Muscle of leg (tissue), 16 donors: ENCODE measurements at places on chromosomes 3 and 15. TPM values are rescaled to one million over a fixed set of nuclear protein-coding genes. Genes with fewer than 3 reads are reported as not detected.

Gene IQCH
- 1.6 TPM for total RNA-seq

Gene UBA7
- 23.3 TPM for total RNA-seq

Gene CCDC39
- total RNA-seq = not detected

Gene GPR160
- total RNA-seq = 1.2 TPM

Gene AGBL1
- 18.1 TPM for total RNA-seq

Gene PCLAF
- 17.3 TPM for total RNA-seq

Gene BLOC1S6
- 49.3 TPM for total RNA-seq

- no peak overlapping the region for H3K4me3 ChIP-seq
- H3K4me1 ChIP-seq = no peaks in the 10 kb centered on the region
- DNase-seq = no peak
- no peaks in the 10 kb centered on the region for H3K36me3 ChIP-seq
- no peaks in the 10 kb centered on the region for H3K27me3 ChIP-seq
- no peak overlapping the region for H3K27ac ChIP-seq
Observed at GRCh38 chr3:107372506-107372905, 4.7 kb upstream of the CCDC54 start.

DNA sequence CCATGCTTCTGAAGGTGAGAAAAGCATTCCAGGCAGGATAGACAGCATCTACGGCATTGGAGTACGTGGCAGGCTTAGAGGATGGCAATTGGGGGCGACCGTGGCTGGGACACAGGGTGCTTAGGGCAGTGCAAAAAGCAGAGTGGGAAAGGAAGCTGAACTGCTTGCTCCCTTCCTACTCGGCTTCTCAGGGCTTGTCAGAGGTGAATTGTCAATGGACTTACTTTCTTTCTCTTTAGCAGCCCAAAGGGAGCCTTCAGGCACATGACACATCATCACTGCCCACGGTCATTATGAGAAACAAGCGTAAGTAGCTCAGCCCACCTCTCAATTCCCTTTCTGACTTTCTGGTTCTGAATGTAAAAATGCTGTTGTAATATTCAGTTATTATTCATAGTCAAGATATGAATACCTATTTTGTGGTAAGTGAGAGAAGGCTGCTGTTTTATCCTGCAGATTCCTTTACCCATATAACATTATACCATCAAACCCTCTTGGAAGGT is 84.3 kb downstream of the KLHL25 start:
- peaks cover 22% of the 10 kb centered on the region for H3K4me1 ChIP-seq
- DNase-seq = no peak
- H3K27ac ChIP-seq = no peak overlapping the region
- peaks cover 28% of the 10 kb centered on the region for H3K36me3 ChIP-seq

GRCh38 chr3:28727307-28727706 is 378.7 kb upstream of the AZI2 start:
- no peak overlapping the region for H3K27ac ChIP-seq
- H3K4me1 ChIP-seq = no peaks in the 10 kb centered on the region
- H3K4me3 ChIP-seq = no peak overlapping the region
- H3K36me3 ChIP-seq = no peaks in the 10 kb centered on the region

DNA sequence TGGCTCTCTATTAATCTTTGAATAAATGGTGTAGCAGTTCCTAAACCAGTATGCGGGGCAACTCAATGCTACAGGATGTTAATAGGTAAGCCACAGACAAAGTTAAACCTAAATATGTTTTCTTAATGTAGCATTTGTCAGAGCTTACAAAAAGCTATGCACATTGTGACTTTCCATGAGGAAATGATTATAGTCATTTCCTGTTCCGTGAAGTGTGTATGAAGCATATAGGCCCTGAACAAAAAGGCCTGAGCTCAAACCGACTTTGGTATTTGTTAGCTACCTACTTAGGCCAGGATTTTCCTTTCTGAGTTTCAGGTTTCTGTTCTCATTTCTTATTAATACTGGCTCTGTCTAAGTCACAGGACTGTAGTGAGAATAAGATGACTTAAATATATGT is 14.2 kb downstream of the ZNF80 start:
- no peaks in the 10 kb centered on the region for H3K36me3 ChIP-seq
- DNase-seq = peak; percentile 15
- H3K27ac ChIP-seq = no peak overlapping the region
- H3K27me3 ChIP-seq = no peaks in the 10 kb centered on the region

- no peak overlapping the region for H3K27ac ChIP-seq
- no peaks in the 10 kb centered on the region for H3K36me3 ChIP-seq
Observed at GRCh38 chr15:41554343-41554742, 4.7 kb upstream of the TYRO3 start.

- no peak overlapping the region for H3K4me3 ChIP-seq
- H3K36me3 ChIP-seq = no peaks in the 10 kb centered on the region
- no peak overlapping the region for H3K27ac ChIP-seq
Observed at GRCh38 chr3:186525369-186526255, 18.6 kb downstream of the CRYGS start.

- H3K27me3 ChIP-seq = no peaks in the 10 kb centered on the region
- no peak for DNase-seq
- no peak overlapping the region for H3K4me3 ChIP-seq
- H3K4me1 ChIP-seq = no peaks in the 10 kb centered on the region
Observed at GRCh38 chr3:143060906-143061305, 58.7 kb upstream of the CHST2 start.

DNA sequence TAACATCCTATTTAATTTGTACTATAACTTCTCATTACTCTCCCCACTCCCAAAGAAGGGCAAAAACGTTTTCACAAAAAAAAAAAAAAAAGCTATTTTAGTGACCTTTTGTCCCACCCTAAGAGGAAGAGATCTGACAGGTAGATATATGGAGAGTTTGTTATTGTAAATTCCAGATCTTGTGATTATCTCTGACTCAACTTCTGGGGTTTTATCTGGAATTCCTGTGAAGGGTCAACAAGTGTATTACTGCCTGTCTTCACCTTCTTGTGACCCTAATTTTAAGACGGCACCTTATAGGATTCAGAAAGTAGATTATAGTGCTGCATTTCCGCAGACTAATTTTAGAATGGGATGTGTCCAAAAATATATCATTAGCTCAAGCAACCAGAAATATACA is 205.9 kb upstream of the CDIN1 start:
- H3K4me3 ChIP-seq = no peak overlapping the region
- H3K4me1 ChIP-seq = no peaks in the 10 kb centered on the region
- no peaks in the 10 kb centered on the region for H3K27me3 ChIP-seq
- DNase-seq = no peak
- no peak overlapping the region for H3K27ac ChIP-seq

DNA sequence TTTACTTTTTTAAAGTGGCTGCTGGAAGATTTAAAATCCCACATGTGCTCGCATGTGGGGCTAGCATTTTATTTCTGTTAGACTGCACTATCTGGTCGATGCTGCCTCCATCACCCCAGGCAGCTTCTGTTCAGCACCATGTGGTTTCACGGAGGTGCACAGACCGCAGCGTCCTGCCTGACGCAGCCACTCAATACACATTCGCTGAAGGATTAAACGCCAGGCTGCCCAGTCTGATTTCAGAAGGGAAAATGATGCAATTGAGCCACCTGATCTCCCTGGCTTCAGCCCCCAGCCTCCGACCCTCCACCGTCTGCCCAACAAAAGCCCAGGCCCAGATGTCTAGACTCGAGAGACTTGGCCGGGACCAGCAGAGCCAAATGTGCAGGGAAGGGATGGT is 84.5 kb downstream of the MEGF11 start:
- no peaks in the 10 kb centered on the region for H3K4me1 ChIP-seq
- peaks cover 15% of the 10 kb centered on the region for H3K27me3 ChIP-seq
- DNase-seq = no peak

- H3K36me3 ChIP-seq = no peaks in the 10 kb centered on the region
- peak; percentile 48 for DNase-seq
- no peaks in the 10 kb centered on the region for H3K4me1 ChIP-seq
- H3K27me3 ChIP-seq = no peaks in the 10 kb centered on the region
- H3K27ac ChIP-seq = no peak overlapping the region
Observed at GRCh38 chr15:94135486-94136147, 95.7 kb upstream of the MCTP2 start.

GRCh38 chr3:117597865-117598264 is 888.3 kb downstream of the TUSC7 start:
- no peaks in the 10 kb centered on the region for H3K36me3 ChIP-seq
- H3K4me3 ChIP-seq = no peak overlapping the region
- H3K27ac ChIP-seq = no peak overlapping the region
- H3K4me1 ChIP-seq = no peaks in the 10 kb centered on the region
- DNase-seq = no peak
- H3K27me3 ChIP-seq = no peaks in the 10 kb centered on the region

DNA sequence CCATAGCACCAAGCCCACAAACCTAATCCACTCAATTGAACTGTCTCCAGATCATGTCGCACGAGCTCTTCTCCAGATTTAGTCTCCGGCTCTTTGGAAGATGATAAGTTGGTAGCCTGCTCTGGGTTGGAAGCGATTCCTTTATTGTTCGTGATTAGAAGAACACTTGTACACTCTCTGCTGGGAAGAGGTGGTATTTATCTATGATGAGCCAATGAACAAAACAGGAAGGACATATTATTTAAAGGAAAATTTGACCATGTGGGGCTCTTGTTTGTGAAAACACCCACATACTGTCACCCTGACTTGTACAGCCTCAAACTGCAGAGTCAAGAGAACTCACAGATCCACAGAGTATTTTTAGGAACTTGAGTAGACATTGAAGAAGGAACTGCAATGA is 54.4 kb downstream of the MYZAP start:
- H3K27ac ChIP-seq = no peak overlapping the region
- no peak overlapping the region for H3K4me3 ChIP-seq
- DNase-seq = no peak
- no peaks in the 10 kb centered on the region for H3K4me1 ChIP-seq

GRCh38 chr3:39109086-39109485 is 1.6 kb downstream of the TTC21A start:
- no peak overlapping the region for H3K27ac ChIP-seq
- no peaks in the 10 kb centered on the region for H3K36me3 ChIP-seq
- no peak overlapping the region for H3K4me3 ChIP-seq

- no peak overlapping the region for H3K4me3 ChIP-seq
- no peaks in the 10 kb centered on the region for H3K27me3 ChIP-seq
- H3K4me1 ChIP-seq = peaks cover 6% of the 10 kb centered on the region
- no peak for DNase-seq
- no peak overlapping the region for H3K27ac ChIP-seq
Observed at GRCh38 chr15:75551091-75551490, 28.0 kb downstream of the PTPN9 start.

DNA sequence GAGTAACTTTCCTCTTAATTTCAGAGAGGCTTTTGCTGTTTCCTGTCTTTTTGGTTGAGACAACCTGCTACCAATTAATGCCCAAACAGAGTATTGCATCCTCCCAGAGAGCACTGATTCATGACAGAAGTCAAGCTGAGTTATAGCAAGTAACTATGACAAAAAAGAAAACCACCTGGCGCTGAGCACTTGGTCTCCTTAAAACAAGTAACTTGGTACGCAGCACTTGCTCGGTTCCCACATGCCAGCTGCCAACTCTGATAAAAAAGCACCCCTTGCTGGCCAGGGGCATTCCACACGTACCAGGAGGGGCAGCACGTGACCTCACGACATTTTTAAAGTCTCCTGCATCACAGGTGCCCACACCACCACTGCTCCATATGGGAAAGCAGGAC is 13.5 kb upstream of the MYO5C start:
- no peak for DNase-seq
- no peaks in the 10 kb centered on the region for H3K27me3 ChIP-seq
- H3K4me3 ChIP-seq = no peak overlapping the region

DNA sequence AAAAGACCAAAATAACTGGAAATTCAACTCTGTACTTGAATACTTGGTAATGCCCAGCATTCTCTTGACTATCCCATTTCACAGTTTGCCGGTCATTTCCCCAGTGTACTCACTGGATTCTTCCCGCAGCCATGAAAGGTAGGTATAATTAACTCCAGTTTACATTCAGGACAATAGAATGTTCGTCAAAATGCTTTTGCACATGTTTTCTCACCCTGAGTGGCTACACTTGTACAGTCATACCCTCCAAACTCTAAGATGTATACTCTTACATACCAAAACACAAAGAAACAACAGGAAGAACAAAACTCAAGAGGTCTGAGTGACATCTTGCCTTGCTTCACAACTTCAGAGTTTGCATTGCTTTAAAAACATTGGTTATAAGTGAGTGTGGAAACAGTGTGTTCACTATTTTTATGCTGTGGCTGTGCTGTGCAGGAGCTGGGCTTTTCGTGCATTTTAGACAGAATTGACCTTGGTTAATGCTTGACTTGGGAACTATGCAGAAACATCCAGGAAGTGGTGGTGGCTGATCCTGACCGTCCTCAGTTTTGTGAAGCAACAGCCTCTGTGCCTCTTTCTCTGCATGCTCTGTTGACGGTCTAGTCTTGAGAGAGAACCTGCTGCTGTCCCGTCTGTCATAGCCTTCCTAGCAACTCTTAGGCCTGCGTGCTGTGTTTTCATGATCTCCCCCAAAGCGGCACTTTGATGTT is 90.5 kb downstream of the IGF1R start:
- no peaks in the 10 kb centered on the region for H3K36me3 ChIP-seq
- H3K4me3 ChIP-seq = no peak overlapping the region
- H3K27ac ChIP-seq = no peak overlapping the region
- H3K4me1 ChIP-seq = peaks cover 4% of the 10 kb centered on the region
